ENCODE measurements at places on chromosomes 7 and 10. TPM values are rescaled to one million over a fixed set of nuclear protein-coding genes. Genes with fewer than 3 reads are reported as not detected.

Gene CCDC126
- total RNA-seq, result 14.0 TPM

Gene HOXA11
- total RNA-seq, result not detected

Gene PTF1A
- total RNA-seq, result not detected

Gene MEST
- total RNA-seq, result 3.8 TPM

Gene FKBP6
- not detected for total RNA-seq

Gene INA
- not detected for total RNA-seq

Gene CYP3A7
- not detected for total RNA-seq

Gene ERV3-1
- 16.7 TPM for total RNA-seq

Gene TET1
- 4.3 TPM for total RNA-seq

DNA sequence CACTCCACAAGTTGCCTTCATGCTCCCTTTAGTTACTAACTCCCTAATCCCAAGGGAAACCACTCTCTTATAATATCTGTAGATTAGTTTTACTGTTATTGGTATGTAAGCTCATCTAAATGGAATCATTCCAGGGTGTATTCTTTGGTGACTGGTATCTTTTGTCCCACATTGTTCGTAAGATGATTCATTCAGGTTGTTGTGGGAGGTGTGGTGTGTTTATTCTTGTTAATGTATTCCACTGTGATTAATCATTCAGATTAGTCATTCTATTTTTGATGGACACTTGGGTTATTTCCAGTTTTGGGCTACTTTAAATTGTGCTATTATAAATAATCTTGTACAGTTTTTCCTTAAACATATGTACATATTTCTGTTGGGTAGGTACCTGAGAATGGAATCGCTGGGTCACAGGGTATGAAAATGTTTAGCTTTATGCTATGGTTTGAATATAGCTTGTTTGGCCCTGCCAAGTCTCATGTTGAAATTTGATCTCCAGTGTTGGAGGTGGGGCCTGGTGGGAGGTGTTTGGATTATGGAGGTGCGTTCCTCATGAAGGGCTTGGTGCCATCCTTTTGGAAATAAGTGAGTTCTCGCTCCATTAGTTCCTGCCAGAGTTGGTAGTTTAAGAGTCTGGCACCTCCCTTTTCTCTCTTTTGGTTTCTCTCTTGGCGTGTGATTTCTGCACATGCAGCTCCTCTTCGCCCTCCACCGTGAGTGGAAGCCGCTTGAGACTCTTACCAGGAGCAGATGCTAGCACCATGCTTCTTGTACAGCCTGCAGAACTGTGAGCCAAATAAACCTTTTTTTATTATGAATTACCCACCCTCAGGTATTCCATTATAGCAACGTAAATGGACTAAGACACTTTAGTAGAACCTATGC is 13.8 kb downstream of the BTRC start:
- H3K4me3 ChIP-seq, result no peak overlapping the region
- H3K36me3 ChIP-seq, result no peaks in the 10 kb centered on the region
- no peak overlapping the region for H3K27ac ChIP-seq

GRCh38 chr7:80257756-80258155 is 123.1 kb downstream of the GNAI1 start:
- no peaks in the 10 kb centered on the region for H3K36me3 ChIP-seq
- no peak overlapping the region for H3K27ac ChIP-seq
- no peak overlapping the region for H3K4me3 ChIP-seq
- H3K27me3 ChIP-seq, result no peaks in the 10 kb centered on the region

DNA sequence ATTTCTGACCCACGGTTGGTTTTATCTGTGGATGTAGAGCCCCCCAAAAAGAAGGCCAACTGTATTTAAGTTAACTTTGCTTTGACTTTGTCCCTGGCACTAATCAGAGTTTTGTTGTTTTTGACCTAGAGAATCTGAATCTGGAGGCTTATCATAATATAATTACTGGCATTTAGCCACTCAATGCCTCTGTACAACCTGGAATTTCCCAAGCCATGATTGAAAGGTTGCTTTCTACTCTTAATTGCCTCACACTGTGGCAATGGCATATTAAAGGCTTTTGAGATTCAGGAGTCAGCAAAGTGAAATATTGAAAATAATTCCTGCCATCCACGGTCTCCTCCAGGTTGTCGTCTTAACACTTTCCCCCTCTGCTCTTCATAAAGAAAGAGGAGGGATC is 205.2 kb upstream of the GHITM start:
- H3K4me3 ChIP-seq, result no peak overlapping the region
- H3K36me3 ChIP-seq, result no peaks in the 10 kb centered on the region
- no peaks in the 10 kb centered on the region for H3K4me1 ChIP-seq
- H3K27ac ChIP-seq, result no peak overlapping the region
- DNase-seq, result no peak

DNA sequence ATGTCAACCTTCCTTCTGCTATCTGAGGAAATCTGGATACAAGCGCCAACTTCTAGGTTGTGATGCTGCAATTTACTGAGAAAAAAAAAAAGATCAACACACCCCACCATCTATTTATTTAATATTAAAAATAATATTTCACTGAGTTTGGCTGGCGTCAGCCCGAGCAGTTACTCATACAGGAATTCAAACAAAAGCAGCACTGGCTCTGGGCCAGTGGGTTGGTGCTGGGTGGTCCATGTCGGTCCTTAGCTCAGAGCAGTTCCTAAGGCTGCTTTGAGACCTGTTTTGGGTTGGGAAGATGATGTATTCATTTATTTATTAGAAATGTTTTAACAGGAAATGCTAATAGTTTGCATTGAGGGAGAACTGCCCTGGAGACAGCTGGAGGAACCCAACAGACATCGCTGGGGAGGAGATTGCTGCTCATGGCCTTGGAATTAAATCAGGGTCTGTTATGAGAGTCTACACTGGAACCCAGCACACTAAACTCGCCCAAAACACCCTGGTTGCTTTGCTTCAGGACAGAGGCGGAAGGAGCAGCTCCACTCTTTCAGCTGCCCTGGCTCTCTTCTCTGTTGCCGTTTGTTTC is 36.3 kb upstream of the GOT1 start:
- H3K27ac ChIP-seq, result no peak overlapping the region
- no peak for DNase-seq
- no peak overlapping the region for H3K4me3 ChIP-seq
- H3K36me3 ChIP-seq, result no peaks in the 10 kb centered on the region

GRCh38 chr10:131703541-131703940 is 197.3 kb upstream of the PPP2R2D start:
- H3K4me3 ChIP-seq, result no peak overlapping the region
- no peak overlapping the region for H3K27ac ChIP-seq

GRCh38 chr10:103745341-103746247 is 109.8 kb downstream of the SH3PXD2A start:
- H3K36me3 ChIP-seq, result no peaks in the 10 kb centered on the region
- peaks cover 41% of the 10 kb centered on the region for H3K4me1 ChIP-seq
- H3K4me3 ChIP-seq, result peak overlapping the region; percentile 38

GRCh38 chr10:6171881-6172695 is 30.6 kb upstream of the PFKFB3 start:
- no peak overlapping the region for H3K27ac ChIP-seq
- no peak overlapping the region for H3K4me3 ChIP-seq
- peaks cover 39% of the 10 kb centered on the region for H3K4me1 ChIP-seq
- no peaks in the 10 kb centered on the region for H3K27me3 ChIP-seq

DNA sequence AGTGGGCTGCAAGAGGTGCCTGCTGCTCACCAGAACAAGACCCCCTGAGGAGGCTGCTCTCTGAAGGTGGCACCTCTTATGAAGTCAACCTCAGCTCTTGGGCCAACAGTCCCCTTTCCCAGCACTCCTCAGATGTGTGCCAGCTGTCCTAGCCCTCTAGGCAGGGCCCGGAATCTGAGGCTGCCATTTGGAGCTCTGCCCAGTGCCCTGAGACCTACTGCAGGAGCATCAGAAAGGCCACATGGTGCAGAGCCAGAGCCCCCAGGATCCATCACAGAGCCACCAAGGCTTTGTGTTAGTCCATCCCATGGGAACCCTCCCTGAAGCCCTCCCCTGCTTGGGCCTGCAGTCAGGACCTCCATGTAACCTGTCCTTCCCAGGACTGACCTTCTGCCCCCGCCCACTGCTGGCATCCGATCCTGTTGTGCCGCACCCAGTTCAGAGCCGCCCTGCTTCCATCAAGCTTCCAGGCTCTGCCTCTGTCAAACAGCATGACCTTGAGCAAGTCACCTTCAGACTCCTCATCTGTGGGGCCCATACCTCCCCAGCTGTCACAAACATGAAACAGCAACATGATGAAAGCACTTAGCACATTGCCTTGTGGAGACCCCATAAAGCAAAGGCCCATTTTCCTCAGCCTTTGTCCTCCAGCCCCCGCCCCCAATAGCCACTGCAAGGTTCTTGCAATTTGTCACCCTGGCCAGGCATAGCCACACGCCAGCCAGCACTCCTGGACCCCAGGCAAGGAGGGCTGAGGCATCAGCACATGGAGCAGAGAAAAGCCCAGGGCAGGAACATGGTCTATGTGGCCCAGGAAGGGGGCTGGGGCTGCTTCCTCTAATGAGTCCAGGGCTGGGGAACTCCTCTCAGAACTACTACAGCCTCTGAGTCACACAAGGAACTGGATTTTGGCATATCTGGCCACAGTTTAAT is 51.7 kb downstream of the GRID1 start:
- H3K4me3 ChIP-seq, result no peak overlapping the region
- no peak overlapping the region for H3K27ac ChIP-seq
- no peak for DNase-seq

GRCh38 chr7:112070674-112071256 is 135.4 kb downstream of the DOCK4 start:
- H3K27ac ChIP-seq, result no peak overlapping the region
- H3K36me3 ChIP-seq, result no peaks in the 10 kb centered on the region
- no peaks in the 10 kb centered on the region for H3K4me1 ChIP-seq
- H3K27me3 ChIP-seq, result no peaks in the 10 kb centered on the region

DNA sequence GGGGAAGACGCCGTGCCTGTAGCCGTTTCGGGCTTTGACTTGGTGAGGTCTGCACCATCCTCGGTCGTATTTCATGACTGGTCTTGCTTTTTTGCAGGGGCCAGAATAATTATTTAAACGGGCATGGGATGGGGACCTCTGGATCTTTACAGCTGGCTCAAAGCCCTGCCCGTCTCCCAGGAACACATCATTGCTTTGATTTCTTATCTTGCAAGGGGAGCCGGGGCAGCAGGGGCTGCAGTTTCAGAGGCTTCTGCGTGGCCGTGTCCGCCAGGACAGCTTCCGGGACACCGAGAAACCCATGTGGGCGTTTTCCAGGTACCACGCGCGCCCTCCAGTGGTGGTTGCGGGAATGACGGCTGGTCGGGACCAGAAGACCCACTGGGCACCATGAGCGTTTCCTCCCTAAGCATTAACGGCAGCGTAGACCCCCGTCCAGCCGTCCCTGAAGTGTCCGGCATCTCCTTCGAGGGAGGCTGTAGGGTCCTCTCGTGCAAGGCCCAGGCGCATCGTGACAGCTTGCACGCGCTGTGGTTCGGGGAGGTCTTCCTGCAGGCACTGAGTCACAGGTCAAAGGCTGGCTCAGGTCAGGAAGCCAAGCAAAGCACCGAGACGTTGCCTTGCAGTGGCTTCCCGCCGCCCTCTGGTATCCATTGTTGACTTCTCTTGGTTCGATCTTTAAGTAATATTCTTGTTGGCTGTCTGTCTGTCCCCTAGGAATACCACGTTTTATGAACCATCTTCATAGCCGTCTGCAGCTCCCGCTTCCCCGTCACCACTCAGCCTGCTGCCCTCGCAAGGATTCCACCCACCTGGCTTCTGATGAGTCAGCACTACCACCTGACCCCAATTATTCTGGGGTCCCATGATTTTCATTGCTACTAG is 16.2 kb upstream of the ZFAND2A start:
- H3K27ac ChIP-seq, result no peak overlapping the region
- no peak overlapping the region for H3K4me3 ChIP-seq
- H3K4me1 ChIP-seq, result peaks cover 6% of the 10 kb centered on the region
- DNase-seq, result peak; percentile 67

DNA sequence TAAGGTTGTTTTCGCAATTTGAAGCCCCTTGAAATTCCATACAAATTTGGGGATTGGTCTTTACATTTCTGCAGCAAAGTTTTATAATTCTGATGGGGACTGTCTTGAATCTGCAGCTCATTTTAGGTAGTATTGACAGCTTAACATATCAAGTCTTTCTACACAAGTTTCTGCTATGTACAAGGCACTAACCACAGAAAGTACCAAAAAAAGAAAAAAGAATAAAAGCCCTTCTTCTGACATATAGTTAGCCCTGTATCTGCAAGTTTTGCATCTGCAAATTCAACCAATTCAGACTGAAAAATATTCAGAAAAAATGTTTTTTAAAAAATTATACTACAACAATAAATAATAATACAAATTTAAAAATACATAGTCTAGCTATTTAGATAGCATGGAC is 15.3 kb downstream of the POT1 start:
- peaks cover under 1% of the 10 kb centered on the region for H3K4me1 ChIP-seq
- H3K27ac ChIP-seq, result no peak overlapping the region
- H3K4me3 ChIP-seq, result no peak overlapping the region
- no peaks in the 10 kb centered on the region for H3K27me3 ChIP-seq
- no peak for DNase-seq
- peaks cover 9% of the 10 kb centered on the region for H3K36me3 ChIP-seq

- no peak for DNase-seq
- H3K27me3 ChIP-seq, result no peaks in the 10 kb centered on the region
- H3K27ac ChIP-seq, result no peak overlapping the region
- no peak overlapping the region for H3K4me3 ChIP-seq
Measured at GRCh38 chr7:133536450-133536849, 283.6 kb downstream of the EXOC4 start.

- H3K27ac ChIP-seq, result no peak overlapping the region
- no peaks in the 10 kb centered on the region for H3K4me1 ChIP-seq
- no peaks in the 10 kb centered on the region for H3K27me3 ChIP-seq
- no peak for DNase-seq
Measured at GRCh38 chr7:99004781-99005500, 126.6 kb downstream of the TRRAP start.

DNA sequence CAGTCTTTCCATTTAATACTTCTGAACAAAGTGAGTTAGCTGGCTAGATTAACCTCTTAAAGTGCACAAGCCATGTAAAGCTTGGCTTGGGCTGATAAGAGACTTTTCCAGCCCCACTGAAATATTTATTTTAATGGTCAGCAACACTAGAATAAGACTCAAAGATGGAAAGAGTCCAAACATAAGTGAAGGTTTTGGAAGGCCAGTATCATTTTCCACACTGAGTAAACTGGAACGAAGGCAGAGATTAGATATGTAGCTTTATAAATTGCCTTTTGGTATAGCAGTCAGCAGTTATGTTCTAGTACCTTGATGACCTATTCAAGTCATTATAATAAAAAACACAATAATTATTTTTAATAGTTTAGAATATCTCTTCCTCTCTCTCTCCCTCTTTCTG is 102.2 kb downstream of the HDAC9 start:
- H3K27ac ChIP-seq, result no peak overlapping the region
- no peaks in the 10 kb centered on the region for H3K36me3 ChIP-seq
- no peaks in the 10 kb centered on the region for H3K4me1 ChIP-seq
- no peaks in the 10 kb centered on the region for H3K27me3 ChIP-seq

DNA sequence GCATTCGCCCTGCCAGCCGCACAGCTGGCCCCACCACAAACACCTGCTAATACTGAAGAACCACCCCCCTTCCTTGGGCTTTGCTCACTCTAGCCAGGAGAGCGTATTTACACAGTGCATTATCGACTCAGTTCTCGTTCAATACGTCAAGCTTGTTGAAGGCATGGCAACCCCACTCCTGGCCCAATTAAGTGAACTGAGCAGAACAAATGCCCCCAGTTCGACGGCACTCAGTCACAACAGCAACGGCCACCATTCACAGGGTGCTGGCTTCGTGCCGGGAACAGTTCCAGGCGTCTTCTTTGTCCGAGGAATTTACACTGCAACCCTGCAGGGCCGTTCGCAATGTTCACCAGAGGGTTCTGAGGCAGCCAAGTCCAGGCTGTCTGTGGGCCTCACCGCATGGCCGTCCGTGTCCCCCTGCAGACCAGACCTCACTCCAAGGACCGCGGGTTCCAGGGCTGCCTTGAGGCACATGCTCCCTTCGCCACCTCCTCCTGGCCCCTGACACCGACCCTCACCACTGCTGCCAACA is 175.3 kb downstream of the DIP2C start:
- DNase-seq, result no peak
- H3K4me3 ChIP-seq, result no peak overlapping the region
- H3K4me1 ChIP-seq, result peaks cover 6% of the 10 kb centered on the region
- H3K27ac ChIP-seq, result no peak overlapping the region
